CD4-positive, alpha-beta T cell (primary cell): ENCODE measurements at places on chromosomes 6 and 20. TPM values are rescaled to one million over a fixed set of nuclear protein-coding genes. Genes with fewer than 3 reads are reported as not detected.
A peak's percentile ranks its signal among the peaks of the same experiment; 100 is the strongest.

DNA sequence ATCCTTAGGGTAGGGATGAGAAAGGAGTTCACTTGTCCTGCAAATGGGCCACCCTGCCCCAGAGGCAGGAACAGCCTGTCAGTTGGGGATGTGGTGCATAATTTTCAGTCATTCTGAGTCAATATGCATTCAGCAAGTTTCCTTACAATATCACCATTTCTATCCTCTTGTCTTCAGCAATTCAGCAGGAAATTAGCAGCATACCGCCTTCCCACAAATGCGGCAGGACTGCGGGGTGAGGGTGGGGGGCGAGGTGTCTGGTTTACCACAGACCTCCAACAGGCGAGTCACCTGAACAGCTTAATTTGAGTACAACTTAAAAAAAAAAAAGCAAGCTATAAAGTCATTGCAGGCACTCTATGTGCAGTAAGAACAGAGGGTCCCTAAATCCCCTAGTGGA, 126.8 kb downstream of the MAP3K7 start:
- no peak overlapping the region for H3K4me3 ChIP-seq
- no peaks in the 10 kb centered on the region for H3K27me3 ChIP-seq
- peaks cover 46% of the 10 kb centered on the region for H3K4me1 ChIP-seq

- no peak overlapping the region for H3K27ac ChIP-seq
- peaks cover 25% of the 10 kb centered on the region for H3K36me3 ChIP-seq
- no peak for DNase-seq
- H3K27me3 ChIP-seq, result no peaks in the 10 kb centered on the region
- no peak overlapping the region for H3K4me3 ChIP-seq
These were observed 52.2 kb downstream of the KDM1B start for GRCh38 chr6:18207438-18207837.

Gene KIZ
- total RNA-seq, result 33.8 TPM

DNA sequence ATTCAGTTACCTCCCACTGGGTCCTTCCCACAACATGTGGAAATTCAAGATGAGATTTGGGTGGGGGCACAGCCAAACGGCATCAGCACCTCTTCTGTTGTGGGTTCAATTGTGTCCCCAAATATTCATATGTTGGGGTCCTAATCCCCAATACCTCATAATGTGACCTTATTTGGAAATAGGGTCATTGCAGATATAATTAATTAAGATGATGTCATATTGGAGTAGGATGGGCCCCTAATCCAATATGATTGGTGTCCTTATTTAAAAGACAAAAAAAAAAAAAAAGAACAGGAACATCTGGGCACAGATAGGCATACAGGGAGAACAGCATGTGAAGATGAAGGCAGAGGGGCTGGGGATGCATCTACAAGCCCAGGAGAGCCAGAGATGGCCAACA, 89.4 kb downstream of the BFSP1 start:
- H3K27me3 ChIP-seq, result peaks cover 6% of the 10 kb centered on the region
- H3K36me3 ChIP-seq, result no peaks in the 10 kb centered on the region
- H3K4me1 ChIP-seq, result no peaks in the 10 kb centered on the region
- no peak overlapping the region for H3K4me3 ChIP-seq
- H3K27ac ChIP-seq, result no peak overlapping the region

- H3K4me1 ChIP-seq, result peaks cover 43% of the 10 kb centered on the region
- peak overlapping the region; percentile 72 for H3K4me3 ChIP-seq
- DNase-seq, result peak; percentile 3
- H3K27me3 ChIP-seq, result no peaks in the 10 kb centered on the region
- H3K36me3 ChIP-seq, result no peaks in the 10 kb centered on the region
These were observed 1.0 kb downstream of the CLIC5 start for GRCh38 chr6:46014511-46015118.

DNA sequence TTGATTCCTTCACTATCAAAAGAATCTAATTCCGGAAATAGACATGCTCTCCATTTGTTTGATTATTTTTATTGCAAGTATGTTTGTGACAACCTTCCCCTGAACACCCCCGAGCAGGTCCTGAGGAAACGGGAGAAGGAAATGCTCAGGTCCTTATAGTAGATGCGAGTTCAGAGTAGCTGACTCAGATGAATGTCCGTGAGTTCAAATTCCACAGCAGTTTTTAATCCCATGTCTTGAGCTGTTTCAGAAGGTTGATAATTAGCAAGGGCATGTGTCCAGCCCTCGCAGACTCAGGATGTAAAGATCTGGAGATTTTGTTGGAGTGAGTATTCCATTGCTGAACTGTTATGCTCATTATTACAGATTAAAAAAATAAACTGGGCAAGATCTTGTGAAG, 169.3 kb downstream of the BCAS1 start:
- DNase-seq, result no peak
- H3K27me3 ChIP-seq, result no peaks in the 10 kb centered on the region
- H3K4me1 ChIP-seq, result peaks cover 15% of the 10 kb centered on the region
- H3K36me3 ChIP-seq, result no peaks in the 10 kb centered on the region
- H3K4me3 ChIP-seq, result no peak overlapping the region

DNA sequence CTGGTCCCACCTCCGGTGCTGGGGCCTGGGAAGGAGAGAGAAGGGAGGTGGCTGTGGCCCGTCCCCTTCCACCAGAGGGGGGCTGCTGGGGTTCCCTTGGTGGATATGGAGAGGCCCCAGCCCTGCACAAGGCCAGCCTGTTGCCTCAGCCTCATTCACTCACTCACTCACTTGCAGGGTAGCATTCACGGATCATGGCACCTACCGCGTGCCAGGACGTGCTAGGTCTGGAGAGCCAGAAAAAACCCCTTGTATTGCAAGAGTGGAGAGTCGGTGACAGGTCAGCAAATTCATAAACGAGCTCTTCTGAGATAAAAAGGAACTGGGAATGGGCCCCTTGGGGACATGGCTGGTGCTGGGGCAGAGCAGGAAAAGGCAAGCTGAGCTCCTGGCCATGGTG, 6.4 kb upstream of the ZBTB46 start:
- H3K27me3 ChIP-seq, result peaks cover 5% of the 10 kb centered on the region
- H3K36me3 ChIP-seq, result no peaks in the 10 kb centered on the region
- no peak overlapping the region for H3K27ac ChIP-seq

DNA sequence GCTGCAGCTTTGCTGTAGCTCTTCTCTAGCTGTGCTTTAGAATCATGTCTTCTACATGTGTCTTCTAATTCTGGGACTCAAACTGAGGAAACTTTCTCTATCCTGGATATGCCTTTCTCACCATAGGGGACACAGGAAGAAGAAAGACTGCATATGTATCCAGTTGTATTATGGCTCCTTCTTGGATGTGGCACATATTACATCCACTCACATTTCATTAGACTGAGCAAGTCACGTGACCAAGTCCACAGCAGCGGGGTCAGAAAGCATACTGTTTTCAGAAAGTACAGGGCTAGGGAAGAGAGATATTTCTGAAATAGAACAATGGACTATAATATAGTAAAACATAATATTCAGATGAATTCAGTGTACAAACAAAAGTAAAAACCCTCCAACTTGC, 187.6 kb upstream of the RIMS1 start:
- no peak for DNase-seq
- H3K27me3 ChIP-seq, result no peaks in the 10 kb centered on the region
- no peaks in the 10 kb centered on the region for H3K4me1 ChIP-seq
- no peak overlapping the region for H3K4me3 ChIP-seq
- H3K27ac ChIP-seq, result no peak overlapping the region
- H3K36me3 ChIP-seq, result no peaks in the 10 kb centered on the region

DNA sequence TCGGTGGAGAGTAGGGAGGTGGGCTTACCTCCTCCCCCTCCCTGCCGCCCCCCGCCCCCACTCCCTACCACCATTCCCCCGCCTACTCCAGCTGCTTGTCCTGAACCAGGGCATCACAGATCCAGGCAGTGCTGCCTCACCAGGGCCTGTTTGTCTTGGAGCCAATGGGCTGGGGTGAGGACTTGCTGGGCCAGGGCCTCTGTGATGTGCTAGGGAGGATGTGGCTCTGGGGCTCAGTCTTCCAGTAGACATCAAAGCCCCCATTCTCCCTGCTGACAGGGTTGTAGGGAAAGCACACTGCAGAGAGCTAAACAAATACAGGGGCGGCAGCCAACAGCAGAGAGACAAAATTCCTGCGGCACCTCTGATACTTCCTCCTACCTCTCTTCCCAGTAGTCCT, 48.2 kb upstream of the NXT1 start:
- H3K4me1 ChIP-seq, result no peaks in the 10 kb centered on the region
- no peak for DNase-seq
- H3K27ac ChIP-seq, result no peak overlapping the region
- no peak overlapping the region for H3K4me3 ChIP-seq

GRCh38 chr6:37190159-37190535, 20.2 kb downstream of the PIM1 start:
- H3K27ac ChIP-seq, result no peak overlapping the region
- no peak for DNase-seq
- H3K4me1 ChIP-seq, result peaks cover 49% of the 10 kb centered on the region
- H3K36me3 ChIP-seq, result no peaks in the 10 kb centered on the region

Gene TAP2
- total RNA-seq, result 165 TPM

- no peaks in the 10 kb centered on the region for H3K4me1 ChIP-seq
- H3K36me3 ChIP-seq, result no peaks in the 10 kb centered on the region
- no peak for DNase-seq
- peaks cover 5% of the 10 kb centered on the region for H3K27me3 ChIP-seq
- H3K4me3 ChIP-seq, result no peak overlapping the region
These were observed 10.2 kb upstream of the SLC22A3 start for GRCh38 chr6:160337991-160338390.

Gene RSPO3
- total RNA-seq, result not detected

Gene LST1
- 8.9 TPM for total RNA-seq

- no peaks in the 10 kb centered on the region for H3K4me1 ChIP-seq
- no peak overlapping the region for H3K27ac ChIP-seq
- H3K36me3 ChIP-seq, result no peaks in the 10 kb centered on the region
- DNase-seq, result no peak
- H3K27me3 ChIP-seq, result no peaks in the 10 kb centered on the region
- no peak overlapping the region for H3K4me3 ChIP-seq
These were observed 726.4 kb upstream of the SLC35B3 start for GRCh38 chr6:9161731-9162130.

GRCh38 chr20:741620-742019, 26.7 kb downstream of the SLC52A3 start:
- H3K36me3 ChIP-seq, result no peaks in the 10 kb centered on the region
- DNase-seq, result no peak
- H3K27ac ChIP-seq, result no peak overlapping the region

DNA sequence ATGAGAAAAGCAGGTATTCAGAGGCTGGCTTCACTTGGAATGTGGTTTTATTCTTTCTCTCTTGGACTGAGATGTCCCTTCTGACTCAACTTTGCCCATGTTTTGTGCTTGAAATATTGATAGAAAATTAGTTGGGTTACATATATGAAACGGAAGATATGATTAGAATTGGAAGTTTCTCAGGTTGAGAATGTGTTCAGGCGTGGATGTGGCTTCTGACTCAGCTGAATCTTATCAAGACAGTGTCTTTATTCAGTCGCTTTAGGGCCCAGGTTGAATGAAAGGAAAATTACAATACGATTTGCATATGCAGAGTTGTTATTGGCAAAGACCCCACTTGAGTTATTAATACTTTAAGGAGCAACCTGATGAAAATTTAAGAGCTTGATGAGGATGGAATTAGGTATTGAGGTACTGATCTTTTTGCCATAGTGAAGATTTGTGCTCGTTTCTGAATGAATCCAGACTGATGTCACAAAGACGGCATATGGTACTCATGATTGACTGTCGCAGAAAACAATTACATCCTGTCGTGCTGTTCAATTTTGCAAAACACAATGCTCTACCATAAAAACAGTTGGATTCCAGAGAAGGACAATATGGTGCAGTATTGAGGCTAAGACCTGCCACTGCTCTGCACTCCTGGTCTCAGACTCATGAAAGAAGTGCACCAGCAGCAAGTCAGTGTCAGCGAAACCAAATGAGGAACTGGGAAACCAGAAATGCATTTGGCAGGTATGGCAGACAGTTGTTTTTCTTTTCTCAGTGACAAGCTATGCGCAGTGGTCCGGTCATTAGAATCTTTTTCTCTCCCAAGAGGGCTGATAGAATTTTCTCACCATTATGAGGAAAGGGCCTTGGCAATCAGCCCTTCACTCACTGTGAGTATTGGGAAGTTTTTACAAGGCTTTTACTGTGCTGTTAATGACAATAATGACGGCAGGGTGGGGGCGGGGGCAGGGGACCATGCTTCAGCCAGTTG, 158.3 kb downstream of the DOK5 start:
- no peaks in the 10 kb centered on the region for H3K4me1 ChIP-seq
- H3K36me3 ChIP-seq, result no peaks in the 10 kb centered on the region
- H3K27me3 ChIP-seq, result no peaks in the 10 kb centered on the region
- H3K4me3 ChIP-seq, result no peak overlapping the region
- DNase-seq, result no peak
